ENCODE measurements at places on chromosomes 4 and X.

DNA sequence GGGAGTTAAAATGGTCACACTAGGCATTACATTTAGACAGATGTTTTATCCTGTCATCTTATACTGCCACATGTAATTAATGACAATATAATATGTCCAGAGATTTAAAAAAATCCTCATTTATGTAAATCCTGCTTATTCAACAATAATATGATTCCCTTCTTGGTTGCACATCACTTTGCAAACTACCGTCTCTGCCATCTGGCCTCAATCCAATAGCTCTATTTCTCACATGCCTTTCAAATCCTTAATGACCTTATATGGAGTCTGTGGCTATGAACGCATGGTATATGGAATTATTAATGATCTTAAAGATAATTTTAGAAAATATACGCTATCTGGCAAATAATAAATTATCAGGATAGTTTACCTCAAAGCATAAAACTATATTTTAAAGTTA lies 144.5 kb downstream of the NPNT start:
- no peak for DNase-seq

DNA sequence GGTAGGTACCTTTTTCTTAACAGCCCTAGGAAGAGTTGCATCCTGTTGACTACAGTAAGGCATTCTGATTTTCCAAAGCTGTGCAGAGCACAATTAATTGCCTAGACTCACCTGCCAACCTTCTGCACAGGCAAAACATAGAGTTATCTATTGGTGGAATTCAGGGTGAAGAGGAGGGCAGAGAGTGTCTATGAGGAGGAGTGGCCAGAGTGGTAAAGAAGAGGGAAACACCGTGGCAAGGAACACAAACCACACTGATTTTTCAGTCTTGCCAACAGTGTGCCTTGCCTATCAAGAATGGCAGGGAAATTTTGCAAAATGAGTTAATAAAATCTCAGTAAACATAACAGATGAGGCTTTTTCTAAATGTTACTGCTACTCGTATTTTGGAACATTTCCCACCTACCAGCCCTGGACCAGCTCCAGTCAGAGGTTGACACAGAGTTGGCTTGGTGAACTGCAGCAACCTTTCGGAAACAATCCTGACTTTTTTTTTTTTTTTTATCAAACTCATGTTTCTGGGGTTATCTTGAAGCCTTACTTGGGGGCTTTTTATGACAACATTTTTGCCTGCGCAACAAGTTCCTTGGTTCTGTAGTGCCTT lies 67.9 kb upstream of the CAPN6 start:
- no peak for DNase-seq

- DNase-seq = no peak
Measured at GRCh38 chr4:134622199-134622598, 420.6 kb upstream of the PABPC4L start.

- no peak for DNase-seq
Measured at GRCh38 chr4:140812916-140813315, 56.7 kb upstream of the TBC1D9 start.

DNA sequence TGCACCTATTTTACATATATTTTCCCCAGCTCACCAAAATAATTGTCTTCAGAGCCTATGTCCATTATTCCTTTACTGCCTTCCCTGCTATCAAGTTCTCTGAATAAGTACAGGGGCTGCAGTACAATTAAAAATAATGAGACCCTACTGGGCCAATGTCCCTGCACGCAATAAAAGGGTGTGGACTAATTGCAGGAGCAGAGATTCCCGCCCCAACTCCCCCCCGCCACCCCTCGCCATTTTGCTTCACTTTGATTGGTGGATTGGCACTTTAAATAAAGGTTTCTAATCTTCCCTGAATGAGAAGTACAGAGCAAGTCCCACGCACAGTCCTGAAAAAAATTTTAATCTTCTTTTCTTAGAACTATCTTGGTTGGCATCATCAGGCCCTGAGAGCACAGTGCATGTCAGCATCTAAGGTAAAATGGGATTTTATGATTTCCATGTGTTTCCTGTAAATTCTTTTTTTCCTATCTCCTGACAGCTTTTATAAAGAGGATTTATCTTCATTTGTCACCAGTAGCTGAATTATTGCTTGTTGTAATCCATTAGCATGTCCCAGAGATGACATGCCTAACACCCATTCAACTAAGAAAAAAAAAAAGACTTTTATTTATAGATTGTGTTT lies at the start of gene AMBN:
Gene AMBN (plus strand): TSS at position 302 of the 628 bp plus-strand sequence. CDS start 103 bp downstream, at position 405.
- DNase-seq = no peak

- DNase-seq = no peak
Measured at GRCh38 chrX:129654652-129655546, at the start of gene APLN. APLN (minus strand) TSS chrX:129654956; CDS start chrX:129654630, 326 bp downstream.

DNA sequence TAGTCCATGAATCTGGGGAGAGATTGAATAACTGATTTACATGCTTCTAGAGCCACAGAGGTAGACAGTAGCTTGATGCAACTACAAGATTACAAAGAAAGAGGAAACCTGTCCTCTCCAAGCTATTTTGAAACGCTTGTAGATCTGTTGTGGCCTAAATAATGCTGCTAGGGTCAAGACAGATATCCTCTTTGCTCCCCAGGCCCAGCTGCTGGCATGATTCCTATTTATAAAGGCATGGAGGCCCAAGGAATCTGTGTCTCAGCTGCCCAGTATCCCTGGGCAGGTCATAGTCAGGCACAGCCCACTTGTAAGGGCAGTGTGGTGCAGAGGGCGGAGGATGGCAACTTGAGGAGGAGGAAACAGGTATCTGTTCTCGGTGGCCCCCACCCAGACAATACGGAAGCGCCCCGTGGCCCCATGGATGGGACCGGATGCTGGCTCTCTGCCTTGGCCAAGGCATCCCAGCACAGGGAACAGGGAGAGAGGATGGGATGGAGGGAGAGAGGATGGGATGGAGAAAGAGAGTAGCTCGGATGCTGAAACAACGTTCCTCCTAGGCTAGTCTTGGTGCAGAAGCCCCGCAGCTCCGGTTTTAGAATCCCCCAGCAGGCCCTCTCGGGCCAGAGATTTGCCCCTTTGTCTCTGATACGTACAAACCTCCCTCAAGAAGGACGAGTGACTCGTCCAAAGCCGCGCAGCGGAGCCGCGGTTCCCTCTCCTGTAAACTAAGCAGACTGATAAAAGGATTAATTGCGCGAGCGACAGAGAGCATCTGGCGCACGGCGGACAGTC lies 767 bp upstream of the SMIM20 start:
- DNase-seq = peak; percentile 29
